Iris pigment epithelial cell (primary cell): ENCODE measurements at places on chromosomes 5 and 9.

DNA sequence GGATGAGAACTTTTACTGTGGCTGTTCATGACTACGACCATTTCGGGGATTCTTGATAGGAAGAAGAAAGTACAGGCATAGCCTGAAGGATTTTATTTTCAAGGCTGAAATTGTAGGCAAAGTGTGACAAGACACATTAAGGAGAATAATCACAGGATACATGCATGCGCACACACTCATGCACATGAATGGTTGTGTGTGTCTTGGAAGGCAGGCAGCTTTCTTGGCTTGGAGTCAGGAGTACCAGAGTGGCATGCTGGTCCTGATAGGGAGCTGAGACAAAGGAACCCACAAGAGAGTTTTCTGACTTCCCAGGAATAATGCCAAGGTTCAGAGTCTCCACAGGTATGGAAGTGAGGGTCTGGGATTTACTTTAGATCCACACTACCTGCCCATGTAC is 22.2 kb downstream of the PLK2 start:
- DNase-seq, result no peak

DNA sequence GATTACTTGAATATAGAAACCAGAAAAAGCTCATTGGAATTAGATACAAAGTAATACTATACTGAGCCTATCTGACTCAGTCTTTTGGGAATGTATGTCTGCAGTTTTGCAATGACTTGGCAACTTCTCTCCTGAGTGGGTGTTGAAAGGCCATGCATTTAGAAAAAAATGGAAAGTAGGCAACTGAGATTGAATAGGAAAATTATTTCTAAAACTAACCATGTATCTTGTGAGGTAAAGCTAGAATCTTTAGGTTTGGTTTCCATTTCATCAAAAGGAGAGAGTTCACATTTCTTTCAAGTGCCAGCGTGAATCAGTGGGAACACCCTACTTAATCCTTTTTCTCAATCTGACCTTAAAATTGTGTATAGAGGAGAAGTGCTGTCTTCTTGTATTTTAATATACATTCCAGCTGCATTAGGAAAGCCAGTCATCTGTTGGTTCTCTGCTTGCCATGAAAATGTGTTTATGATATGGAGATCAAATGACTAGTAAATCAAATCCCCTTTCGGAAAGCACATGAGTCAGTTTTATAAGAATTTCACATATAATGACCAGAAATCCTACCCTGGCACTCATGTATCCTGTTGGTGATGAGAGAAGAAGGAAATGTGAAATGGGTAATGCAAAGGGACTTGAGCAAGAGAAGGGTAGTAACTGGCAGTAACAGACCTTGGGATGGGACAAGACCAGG is 30.4 kb downstream of the NFX1 start:
- peak; percentile 97 for DNase-seq

- DNase-seq, result peak; percentile 2
These were observed 253.3 kb downstream of the EDIL3 start for GRCh38 chr5:84131372-84131771.

GRCh38 chr5:5950658-5951057 is 427.7 kb downstream of the MED10 start:
- no peak for DNase-seq

GRCh38 chr9:108142504-108143201 is 653.1 kb upstream of the KLF4 start:
- peak; percentile 84 for DNase-seq

DNA sequence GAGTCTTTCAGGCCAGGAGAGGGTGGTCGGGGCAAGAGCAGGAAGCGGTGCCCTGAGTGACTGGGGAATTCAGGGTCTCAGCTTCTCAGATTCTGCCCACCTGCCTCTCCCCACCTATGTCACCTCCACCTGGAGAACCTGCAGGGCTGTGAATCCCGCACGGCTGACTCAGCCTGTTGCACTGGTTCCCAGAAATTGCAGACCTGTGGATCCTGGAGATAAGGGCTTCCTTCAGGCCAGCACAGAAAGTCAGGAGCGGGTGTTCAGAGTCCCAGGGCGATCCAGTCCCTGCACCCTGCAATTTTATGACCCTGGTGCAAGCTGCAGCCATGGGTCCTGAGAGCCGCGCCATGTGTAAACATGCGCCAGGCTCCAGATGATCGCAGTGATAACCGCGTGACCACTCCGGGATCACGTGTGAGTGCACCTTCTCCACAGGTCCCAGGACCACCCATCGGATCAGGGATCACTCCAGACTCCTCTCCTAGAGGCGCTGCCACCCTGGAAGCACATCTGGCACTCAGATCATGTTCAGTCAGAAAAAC is 17.8 kb downstream of the IRX4 start:
- no peak for DNase-seq

DNA sequence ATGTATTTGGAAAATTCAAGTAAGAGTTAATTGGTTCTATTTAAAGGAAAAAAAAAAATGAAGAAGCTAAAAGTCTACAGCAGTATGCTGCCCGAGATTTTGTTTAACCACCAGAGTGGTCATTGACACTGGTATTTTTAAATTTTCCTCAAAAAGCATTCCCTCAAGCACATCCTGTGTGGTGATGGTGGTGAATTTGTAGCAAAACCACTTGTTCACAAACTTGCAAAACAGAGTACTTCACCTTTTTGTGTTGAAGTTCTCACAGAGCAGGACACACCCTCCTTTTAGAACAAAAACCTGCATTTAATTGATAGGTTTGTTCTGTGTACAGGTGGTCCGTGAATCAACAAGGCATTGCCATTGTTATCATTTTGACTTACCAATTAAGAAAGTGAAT is 374.2 kb downstream of the EFNA5 start:
- DNase-seq, result no peak

GRCh38 chr5:110865400-110866094 is 126.7 kb downstream of the SLC25A46 start:
- DNase-seq, result peak; percentile 55
